Immature natural killer cell (primary cell): ENCODE measurements at places on chromosomes 6 and 20. TPM values are rescaled to one million over a fixed set of nuclear protein-coding genes. Genes with fewer than 3 reads are reported as not detected.

The ATP9A gene
- polyA plus RNA-seq: 0.82 TPM

DNA sequence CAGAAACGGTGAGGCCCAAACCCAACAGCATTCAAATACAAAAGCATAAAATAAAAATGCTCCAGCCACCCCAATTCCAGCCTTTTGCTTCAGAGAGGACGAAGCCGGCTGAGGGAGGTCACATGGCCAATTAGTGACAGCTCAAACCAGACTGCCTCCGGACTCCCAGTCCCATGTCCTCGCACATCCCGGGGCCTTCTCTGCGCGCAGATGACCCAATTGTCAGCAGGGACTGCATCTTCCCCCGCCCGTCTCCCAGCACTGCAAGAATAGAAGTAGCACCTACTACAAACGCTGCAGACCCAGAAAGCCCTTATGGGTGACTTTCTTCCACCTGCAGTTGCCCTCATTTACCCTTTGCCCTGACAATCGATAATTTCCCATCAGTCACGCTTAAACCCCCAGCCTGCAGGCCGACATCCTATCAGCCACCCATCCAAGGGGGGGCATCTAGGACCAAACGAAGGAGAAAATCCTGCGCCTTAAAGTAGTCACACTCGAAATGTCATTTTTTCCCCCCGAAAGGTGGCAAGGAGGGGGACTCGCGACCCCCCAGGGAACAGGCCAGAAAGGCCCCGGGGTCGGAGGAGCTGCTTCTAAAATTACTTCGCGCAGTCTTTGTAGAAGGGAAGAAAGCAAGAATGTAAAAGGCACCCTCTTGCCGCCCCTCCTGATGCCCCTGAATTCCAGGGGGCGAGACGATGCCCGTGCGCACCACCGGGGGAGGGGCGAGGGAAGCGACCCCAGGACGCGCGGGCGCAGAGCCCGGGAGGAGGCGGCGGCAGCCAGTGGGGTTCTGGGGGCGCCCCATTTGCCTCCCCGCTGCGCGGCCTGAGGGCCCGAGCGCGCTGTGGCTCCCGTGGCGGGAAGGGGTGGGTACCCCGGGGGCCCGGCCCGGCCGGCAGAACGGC, 792 bp downstream of the SLC23A2 start:
- peak; percentile 17 for DNase-seq
- peak overlapping the region; percentile 93 for H3K27ac ChIP-seq
- H3K4me3 ChIP-seq: peak overlapping the region; percentile 87
- H3K27me3 ChIP-seq: peaks cover 9% of the 10 kb centered on the region
- H3K36me3 ChIP-seq: no peaks in the 10 kb centered on the region
- peaks cover 42% of the 10 kb centered on the region for H3K4me1 ChIP-seq

The RAB44 gene
- polyA plus RNA-seq: not detected

The UBE2V1 gene
- polyA plus RNA-seq: 185 TPM

DNA sequence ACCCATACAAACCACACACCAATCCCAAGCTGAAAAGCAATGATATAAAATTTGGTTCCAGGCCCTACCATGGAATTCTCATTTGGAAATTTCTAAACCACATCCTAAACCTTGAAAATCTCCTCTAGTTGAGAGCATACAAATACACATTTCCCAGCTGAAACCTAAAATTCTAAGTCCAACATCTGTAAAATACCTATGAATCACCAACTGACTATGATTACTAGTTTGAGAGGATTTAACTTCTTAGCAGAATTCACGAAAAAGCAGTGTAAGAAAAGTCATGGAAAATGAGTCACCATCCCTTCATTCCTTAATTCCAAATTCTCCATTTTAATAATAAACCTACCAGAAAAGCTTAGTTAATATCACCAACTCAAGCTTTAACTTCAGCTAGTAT, 15.4 kb downstream of the RANBP9 start:
- peaks cover 59% of the 10 kb centered on the region for H3K4me1 ChIP-seq
- no peaks in the 10 kb centered on the region for H3K36me3 ChIP-seq
- DNase-seq: no peak
- H3K27me3 ChIP-seq: no peaks in the 10 kb centered on the region
- H3K4me3 ChIP-seq: no peak overlapping the region

The C20orf141 gene
- polyA plus RNA-seq: not detected

DNA sequence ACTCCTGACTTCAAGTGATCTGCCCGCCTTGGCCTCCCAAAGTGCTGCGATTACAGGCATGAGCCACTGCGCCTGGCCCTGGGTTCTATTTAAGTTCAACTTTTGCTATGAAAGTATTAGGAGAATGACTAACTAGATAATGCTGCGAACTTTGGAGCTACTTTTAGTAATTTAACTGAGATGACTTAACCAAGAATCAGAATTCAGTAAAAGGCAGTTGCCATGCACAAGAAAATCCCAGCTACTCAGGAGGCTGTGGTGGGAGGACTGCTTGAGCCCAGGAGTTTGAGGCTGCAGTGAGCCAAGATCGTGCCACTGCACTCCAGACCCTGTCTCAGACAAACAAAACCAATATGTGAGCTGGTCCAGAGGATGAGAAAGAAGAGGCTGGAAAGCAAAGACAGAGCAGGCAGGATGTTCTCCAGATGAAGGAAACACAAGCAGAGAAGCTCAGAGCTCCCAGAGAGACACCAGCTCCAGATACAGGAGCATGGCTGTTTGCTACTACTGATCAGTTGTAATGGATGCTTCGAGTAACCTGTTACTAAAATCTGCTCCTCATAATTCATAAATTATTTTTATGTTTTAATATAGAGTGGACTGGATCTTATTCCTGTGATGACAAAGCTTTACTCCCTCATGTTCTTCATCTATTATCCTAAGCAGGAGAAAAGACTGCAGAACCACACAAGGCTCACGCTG, 23.9 kb downstream of the ZNF217 start:
- H3K4me1 ChIP-seq: peaks cover 49% of the 10 kb centered on the region
- DNase-seq: no peak

DNA sequence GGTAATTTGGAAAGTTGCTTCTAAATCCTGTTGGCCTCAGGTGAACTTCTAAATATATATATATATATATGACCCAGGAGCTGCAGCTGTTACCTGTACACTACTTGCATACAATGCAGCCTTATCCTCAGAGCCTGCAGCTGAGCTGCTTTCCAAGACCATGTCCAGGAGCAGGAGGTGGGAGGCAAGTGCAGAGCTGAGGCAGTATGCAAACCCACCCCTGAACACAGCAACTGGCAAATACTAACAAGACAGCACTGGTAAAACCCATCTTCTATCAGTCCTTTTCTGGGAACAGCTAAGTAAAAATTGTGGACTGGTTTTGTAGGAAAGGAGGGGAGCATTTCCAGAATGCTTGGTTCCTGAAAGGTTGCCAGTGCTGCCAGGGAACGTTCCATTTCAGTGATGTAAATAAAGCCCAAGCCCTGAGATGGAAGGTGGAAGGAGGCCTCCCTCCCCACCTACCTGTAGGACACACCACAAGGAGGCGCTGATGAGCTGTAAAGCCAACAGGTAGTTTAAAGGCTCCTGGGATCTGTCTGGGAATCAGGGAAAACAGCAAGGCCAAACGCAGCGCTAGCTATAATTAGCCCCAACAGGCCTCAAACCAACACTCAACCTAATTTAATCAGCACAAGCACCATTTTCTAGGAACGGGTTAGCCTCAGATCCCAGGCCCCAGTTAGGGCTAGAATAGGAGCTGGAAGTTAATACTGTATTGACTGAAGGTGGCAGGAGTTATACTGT, 93.8 kb upstream of the MAP7 start:
- H3K27me3 ChIP-seq: no peaks in the 10 kb centered on the region
- H3K27ac ChIP-seq: no peak overlapping the region
- peaks cover 14% of the 10 kb centered on the region for H3K4me1 ChIP-seq
- H3K36me3 ChIP-seq: no peaks in the 10 kb centered on the region
- DNase-seq: peak; percentile 64

The OR2J1 gene
- polyA plus RNA-seq: not detected

GRCh38 chr6:128516514-128516898, 3.9 kb downstream of the PTPRK start:
- DNase-seq: no peak
- H3K27ac ChIP-seq: no peak overlapping the region
- peaks cover 5% of the 10 kb centered on the region for H3K27me3 ChIP-seq
- H3K4me3 ChIP-seq: no peak overlapping the region
- no peaks in the 10 kb centered on the region for H3K36me3 ChIP-seq
- H3K4me1 ChIP-seq: peaks cover 23% of the 10 kb centered on the region

GRCh38 chr6:14730654-14731053, 515.2 kb upstream of the JARID2 start:
- H3K4me1 ChIP-seq: peaks cover 88% of the 10 kb centered on the region
- H3K27ac ChIP-seq: no peak overlapping the region
- peaks cover 6% of the 10 kb centered on the region for H3K27me3 ChIP-seq
- H3K4me3 ChIP-seq: no peak overlapping the region

The LTA gene
- polyA plus RNA-seq: 3.1 TPM

DNA sequence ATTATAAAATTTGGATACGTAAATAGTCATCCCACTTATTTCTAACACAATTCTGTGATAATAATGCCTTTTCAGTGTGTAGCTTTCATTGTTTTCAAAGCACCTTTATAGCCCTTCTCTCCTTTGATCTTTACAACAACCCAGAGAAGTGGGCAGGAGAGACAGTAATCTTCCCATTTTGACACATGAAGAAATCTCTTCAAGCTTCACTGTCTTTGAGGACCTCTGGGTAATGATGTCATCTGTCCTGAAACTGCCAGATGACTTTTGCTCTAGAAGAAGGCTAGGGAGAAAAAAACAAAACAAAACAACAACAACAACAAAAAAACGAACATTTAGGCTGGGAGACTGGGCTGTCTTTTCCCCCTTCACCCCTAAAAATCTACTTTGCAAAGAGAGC, 203.0 kb downstream of the KCNQ5 start:
- peaks cover 3% of the 10 kb centered on the region for H3K27me3 ChIP-seq
- H3K27ac ChIP-seq: no peak overlapping the region
- peaks cover 5% of the 10 kb centered on the region for H3K36me3 ChIP-seq
- peaks cover 4% of the 10 kb centered on the region for H3K4me1 ChIP-seq

The SYTL3 gene
- polyA plus RNA-seq: 45.4 TPM

The PRIM2 gene
- polyA plus RNA-seq: 15.2 TPM

DNA sequence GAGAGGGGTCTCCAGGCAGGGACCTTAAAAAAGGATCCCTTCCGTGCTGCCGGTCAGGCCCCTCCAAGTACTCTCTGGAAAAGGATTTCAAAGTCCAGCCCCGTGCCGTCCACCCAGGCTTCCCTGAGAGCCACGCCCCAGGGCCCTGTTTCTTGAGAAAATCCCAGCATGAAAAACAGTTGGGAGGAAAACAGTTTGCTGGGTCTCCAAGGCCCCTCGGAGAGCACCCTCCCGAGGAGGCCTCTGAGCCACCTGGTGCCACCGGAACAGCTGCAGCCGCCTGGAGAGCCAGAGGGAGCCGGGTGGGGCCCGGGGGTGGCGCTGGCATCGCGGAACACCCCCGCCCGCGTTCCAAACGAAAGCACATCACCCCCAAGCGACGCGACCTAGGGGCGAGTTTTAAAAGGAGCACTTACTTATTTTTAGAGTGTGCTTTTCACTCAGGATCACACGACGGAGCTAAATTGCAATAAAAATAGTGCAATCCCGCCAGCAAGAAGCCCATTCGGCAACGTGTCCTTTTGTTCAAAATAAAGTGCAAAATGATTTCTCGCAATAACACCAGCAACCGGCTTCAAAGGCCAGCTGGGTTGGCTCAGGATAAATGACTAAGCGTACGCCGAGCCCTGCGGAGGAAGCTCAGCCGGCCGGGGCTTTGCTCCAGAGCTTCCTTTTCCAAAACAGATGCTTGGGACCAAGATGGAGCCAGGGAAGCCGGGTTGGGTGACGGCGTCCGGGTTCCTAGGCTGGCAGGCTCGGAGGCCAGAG, 64.2 kb downstream of the YTHDF1 start:
- DNase-seq: no peak
- peaks cover 6% of the 10 kb centered on the region for H3K36me3 ChIP-seq
- H3K27me3 ChIP-seq: peaks cover 18% of the 10 kb centered on the region
- no peaks in the 10 kb centered on the region for H3K4me1 ChIP-seq
- H3K27ac ChIP-seq: no peak overlapping the region

- peaks cover 5% of the 10 kb centered on the region for H3K36me3 ChIP-seq
- peaks cover 5% of the 10 kb centered on the region for H3K27me3 ChIP-seq
- no peak for DNase-seq
- H3K4me1 ChIP-seq: peaks cover 50% of the 10 kb centered on the region
Measured at GRCh38 chr6:167091026-167091804, 31.7 kb upstream of the CCR6 start.

DNA sequence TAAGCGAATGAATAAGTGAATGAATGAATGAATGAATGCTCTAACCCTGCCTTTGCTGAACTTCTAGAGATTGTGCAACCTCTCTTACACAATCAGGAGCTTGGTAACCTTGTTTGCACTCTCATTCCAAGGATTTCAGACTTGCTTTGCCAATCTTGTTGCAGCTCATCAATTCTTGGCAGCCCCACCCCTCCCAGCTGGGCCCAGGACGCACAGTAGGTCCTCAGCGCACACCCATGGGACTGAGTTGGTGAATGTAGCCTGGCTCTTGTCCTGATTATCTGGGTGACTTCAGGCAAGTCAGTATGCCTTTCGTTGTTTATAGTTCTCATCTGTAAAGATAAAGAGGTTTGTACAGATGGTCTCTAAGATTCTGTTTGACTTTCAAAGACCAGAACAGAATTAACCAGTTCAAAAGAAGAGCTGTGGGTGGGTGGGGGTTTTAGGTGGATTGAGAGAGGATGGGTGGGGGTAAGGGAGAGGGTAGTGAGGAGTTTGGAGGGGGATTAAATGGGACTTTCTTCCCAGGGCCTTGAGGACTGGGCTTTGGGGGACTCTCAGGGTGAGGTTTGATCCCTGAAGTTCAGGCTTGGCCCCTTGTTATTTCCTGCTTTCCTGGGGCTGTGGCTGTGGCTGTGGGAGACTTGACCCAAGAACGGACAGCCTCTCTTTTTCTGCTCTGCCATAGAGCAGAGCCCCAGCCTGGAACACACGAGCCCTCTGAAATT, 33.2 kb downstream of the VEGFA start:
- no peaks in the 10 kb centered on the region for H3K36me3 ChIP-seq
- no peak overlapping the region for H3K27ac ChIP-seq
- no peak overlapping the region for H3K4me3 ChIP-seq
- no peak for DNase-seq
- H3K4me1 ChIP-seq: no peaks in the 10 kb centered on the region

DNA sequence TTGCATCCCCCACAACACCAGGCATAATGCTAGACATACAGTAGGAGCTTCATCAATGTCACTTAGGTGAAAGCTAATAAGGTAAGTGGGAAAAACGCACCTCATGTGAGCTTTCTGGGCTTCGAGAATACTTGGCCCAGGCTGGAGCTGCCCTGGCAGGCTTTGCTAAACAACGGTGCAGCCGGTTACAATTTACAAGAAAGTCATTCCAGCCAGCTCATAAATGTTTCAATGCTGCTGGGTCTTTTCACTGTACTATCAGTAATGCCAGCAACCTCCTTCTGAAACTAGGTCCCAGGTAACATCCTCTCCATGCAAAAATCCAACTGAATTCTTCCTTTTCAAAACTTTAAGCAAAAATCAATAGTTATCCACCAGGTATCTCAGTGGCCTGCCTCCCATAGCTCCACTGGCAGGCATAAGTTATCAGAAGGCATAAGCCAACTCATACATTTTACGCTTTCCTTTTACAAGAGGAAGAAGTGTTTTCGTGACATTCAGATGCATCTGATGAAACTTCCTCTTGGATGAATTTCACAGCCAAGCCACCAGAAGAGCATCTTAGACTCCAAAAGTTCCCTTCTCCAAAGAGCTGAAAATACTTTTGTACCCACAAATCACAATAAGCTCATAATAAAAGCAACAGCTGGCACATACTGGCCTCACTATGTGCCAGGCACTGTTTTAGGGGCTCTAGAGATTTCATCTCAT, 56.3 kb downstream of the RTN4IP1 start:
- H3K27ac ChIP-seq: no peak overlapping the region
- no peaks in the 10 kb centered on the region for H3K27me3 ChIP-seq

- no peak overlapping the region for H3K4me3 ChIP-seq
- no peak overlapping the region for H3K27ac ChIP-seq
Measured at GRCh38 chr20:53270792-53271375, 298.7 kb downstream of the TSHZ2 start.

The TMEM200A gene
- 2.2 TPM for polyA plus RNA-seq

The ZSCAN9 gene
- 8.1 TPM for polyA plus RNA-seq

The QKI gene
- 21.1 TPM for polyA plus RNA-seq
